Panc1 (cell line): ENCODE measurements at places on chromosomes 16 and 17.

DNA sequence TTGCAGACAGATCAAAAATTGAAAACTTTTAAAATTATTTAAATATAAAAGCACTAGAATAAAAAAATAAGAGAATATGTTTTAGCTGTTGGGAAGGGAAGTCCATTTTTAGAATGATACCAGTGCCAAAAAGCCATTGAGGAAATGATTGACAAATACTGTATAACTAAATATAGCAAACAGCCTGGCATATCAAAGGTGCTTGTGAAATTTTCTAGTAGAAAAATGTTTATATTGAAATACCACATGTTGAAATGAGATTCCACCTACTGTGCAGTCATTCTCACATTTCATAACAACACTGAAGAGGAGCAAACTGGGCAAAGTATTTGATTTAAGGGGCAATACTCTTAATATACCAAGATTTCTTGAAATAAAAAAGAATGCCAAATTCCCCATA, 183.5 kb downstream of the PHKB start:
- no peak for DNase-seq

DNA sequence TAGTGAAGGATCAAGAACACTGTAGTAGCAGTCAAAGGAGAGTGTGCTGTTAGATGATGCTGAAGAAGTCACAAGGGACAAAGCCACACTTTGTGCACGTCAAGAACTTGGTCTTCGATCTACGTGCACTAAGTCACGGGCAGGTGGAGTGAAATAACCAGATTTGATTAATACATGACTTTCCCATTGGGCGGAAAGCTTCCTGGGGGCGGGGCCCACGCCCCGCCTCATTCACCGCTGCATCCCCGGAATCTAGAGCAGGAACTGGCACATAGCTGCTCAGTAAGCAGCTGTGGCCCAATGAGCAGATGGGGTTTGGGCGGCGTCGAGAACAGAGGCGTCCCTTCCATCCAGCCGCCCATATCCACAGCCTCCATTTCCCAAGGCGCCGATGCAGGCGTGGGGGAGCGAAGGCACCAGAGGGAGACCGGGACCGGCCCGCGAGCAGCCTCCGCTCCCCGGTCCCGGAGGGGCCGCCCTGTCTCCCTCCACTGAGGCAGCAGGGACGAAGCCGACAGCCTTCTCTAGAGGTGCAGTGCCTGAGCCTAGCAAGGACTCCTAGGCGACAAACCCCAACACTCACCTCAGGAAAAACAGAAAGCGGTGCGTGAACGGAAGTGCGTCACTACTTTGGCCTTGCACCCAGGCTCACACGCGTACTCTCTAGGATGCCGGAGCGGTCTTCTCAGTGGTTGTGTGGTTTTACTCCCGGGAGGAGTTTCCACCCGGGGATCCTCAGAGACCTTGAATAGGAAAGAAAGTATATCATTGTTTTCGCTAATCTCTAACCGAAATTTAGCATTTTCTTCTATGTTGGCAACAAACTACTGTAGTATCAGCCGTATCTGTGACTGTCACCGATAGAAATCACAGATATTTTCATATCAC, 4.9 kb downstream of the ZNF19 start:
- DNase-seq = no peak

- no peak for DNase-seq
Observed at GRCh38 chr16:19014461-19014860, 30.7 kb downstream of the TMC7 start.

DNA sequence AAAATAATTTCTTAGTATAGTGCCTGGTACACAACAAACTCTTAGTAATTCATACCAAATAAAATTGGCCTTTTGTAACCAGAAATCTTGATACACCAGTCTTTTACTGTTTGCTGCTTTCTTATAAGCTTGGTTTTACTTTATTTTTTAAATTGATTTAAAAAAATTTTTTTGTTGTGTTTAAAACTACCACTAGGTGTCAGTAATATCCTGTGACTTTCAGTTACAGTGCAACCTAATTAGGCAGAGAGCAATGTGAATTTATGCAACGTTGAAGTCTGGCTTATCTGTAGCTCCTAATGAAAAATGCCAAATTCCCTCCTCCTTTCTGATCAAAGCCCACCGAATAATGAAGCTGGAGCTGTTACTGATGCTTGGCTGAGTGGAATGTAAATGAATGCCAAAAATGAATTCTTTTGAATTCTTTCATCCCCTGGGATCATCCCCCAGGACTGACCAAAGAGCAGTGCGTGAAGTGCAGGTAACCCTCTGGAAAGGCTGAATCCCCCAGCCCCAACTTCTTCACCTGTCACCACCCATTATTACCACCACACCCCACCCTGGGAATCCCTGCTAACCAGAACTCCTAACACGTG, 3.8 kb downstream of the ERCC4 start:
- peak; percentile 41 for DNase-seq

DNA sequence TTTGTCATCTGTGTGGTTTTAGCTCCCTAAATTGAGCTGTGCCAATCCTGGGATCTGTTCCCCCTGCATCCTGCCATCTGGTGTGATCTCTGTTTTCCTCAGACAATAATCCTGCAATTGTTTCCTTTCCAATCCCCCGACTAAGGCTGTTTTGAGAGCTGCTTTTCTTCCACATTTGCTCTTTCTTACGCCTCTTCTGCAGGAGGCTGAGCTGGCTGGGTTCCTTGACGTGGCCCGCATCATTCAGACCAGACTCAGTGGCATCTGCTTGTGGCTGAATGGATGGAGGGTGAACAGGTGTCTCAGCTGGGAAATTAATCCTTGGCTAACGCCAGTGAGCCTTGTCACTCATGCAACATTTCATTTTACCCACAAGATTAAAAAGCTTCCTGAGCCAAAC, 9.8 kb upstream of the MED9 start:
- DNase-seq = no peak

- DNase-seq = no peak
Observed at GRCh38 chr17:57669671-57670529, 75.2 kb downstream of the CCDC182 start.

GRCh38 chr16:2194852-2195321, 1.5 kb downstream of the CASKIN1 start:
- DNase-seq = peak; percentile 35

GRCh38 chr16:27596411-27596810, 46.5 kb downstream of the KATNIP start:
- DNase-seq = no peak

GRCh38 chr16:75288596-75289120, 37.2 kb upstream of the BCAR1 start:
- no peak for DNase-seq

- DNase-seq = no peak
Observed at GRCh38 chr16:52597772-52598483, 51.0 kb upstream of the TOX3 start.

DNA sequence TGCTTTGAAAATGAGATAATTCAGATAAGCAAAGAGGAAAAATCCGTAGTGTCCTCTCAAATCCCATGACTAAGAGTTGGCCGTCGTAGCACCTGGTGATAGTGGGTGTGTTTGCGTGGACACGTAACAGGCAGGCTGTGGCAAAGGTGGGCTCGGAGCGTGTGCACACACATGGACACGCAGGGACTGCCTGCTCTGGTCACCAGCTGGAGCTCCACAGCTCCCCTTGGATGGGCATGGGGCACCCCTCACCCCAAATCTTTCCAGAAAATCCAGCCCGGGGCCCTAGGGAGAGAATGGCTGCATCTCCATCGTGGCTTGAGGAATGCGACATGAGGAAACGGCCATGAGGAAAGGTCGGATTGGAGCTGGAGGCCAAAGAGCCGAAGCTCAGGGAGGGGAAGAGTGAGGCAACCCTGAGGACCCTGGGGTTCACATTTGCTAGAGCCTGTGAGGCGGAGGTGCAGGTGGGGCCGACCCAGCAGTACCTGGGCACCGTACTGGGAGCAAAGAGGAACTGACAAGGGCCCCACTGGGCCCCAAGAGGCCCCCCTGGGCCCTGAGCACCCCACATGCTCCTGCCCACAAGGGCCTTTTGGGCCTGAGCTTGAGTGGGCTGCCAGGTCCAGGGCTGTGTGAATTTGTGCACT, 51.6 kb downstream of the DNAH17 start:
- DNase-seq = no peak

DNA sequence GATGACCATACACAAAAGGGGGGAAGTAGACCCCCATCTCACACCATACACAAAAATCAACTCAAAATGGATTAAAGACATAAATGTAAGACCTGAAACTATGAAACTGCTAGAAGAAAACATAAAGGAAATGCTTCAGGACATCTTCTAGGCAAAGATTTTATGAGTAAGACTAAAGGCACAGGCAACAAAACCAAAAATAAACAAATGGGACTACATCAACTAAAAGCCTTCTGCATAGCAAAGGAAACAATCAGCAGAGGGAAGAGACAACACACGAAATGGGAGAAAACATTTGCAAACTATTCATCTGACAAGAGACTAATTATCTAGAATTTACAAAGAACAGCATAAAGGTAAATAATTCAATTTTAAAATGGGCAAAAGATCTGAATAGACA, 152.1 kb downstream of the AXIN2 start:
- DNase-seq = no peak

GRCh38 chr16:58421529-58421928, 29.3 kb downstream of the GINS3 start:
- no peak for DNase-seq

DNA sequence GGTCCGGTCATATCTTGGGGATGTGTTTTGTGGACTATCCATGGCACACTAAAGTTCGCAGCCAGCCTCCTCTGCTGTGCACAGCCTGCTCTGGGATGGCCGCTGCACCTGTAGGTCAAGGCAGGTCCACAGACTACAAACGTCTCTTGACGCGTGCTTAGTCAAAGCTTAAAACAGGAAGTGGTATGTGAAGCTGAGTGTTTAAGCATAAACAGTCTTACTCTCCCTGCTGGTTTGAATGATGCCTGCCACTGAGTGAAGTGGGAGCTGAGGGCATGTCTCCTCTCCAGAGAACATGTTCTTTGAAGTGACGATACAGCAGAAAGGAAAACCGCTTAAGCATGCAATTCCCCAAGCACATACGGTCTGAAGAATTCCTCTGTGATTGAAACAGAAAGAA, 365.6 kb downstream of the SLC39A11 start:
- DNase-seq = no peak

- DNase-seq = peak; percentile 18
Observed at GRCh38 chr17:43900183-43900857, 7.0 kb downstream of the MPP2 start.
